CD8-positive, alpha-beta T cell (primary cell): ENCODE measurements at places on chromosomes 6 and 20.
A peak's percentile ranks its signal among the peaks of the same experiment; 100 is the strongest.

GRCh38 chr6:43172104-43173007 lies 1.3 kb downstream of the SRF start:
- DNase-seq, result peak; percentile 59

DNA sequence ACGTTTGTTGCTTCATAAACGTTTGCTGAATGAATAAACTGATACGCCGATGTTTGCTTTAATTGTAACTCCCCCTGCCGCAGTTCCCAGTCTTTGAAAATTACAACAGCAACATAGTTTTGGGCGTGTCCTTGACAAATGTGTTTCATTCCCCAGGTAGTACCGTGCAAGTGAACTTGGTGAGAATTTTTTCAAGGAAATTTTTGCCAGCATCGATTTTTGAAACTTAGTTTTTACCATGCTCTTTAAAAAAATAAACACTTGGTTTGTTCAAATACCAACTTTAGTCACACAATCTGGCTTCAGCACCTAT lies 60.1 kb downstream of the FAM217A start:
- DNase-seq, result no peak

- DNase-seq, result no peak
Measured at GRCh38 chr6:160737934-160738333, 35.9 kb downstream of the PLG start.

DNA sequence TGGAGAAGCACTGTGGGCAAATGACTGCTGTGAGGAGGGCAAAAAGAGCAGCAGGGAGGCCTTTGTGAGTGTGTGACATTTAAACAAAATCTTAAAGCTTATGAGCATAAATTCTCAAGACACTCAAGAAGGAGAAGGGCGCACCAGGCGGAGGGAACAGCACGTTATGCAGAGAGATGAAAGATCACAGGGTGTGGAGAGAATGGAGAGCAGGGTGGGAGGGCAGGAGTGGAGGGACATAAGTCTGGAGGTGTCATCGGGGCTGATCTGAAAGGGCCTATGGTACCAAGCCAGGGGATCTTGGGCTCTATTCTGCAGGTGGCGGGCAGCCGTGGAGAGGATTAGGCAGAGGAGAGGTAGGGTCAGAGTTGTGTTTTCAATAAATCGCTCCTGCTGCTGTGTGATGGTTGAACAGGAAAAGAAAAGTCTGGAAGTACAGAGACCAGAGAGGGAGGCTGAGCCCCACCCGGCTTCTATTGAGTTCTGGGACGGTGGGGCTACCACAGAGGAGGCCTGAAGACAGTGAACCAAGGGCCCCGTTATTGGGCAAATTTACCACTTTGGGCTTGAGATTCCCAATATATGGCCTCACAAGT lies 24.3 kb upstream of the DLGAP4 start:
- DNase-seq, result no peak

DNA sequence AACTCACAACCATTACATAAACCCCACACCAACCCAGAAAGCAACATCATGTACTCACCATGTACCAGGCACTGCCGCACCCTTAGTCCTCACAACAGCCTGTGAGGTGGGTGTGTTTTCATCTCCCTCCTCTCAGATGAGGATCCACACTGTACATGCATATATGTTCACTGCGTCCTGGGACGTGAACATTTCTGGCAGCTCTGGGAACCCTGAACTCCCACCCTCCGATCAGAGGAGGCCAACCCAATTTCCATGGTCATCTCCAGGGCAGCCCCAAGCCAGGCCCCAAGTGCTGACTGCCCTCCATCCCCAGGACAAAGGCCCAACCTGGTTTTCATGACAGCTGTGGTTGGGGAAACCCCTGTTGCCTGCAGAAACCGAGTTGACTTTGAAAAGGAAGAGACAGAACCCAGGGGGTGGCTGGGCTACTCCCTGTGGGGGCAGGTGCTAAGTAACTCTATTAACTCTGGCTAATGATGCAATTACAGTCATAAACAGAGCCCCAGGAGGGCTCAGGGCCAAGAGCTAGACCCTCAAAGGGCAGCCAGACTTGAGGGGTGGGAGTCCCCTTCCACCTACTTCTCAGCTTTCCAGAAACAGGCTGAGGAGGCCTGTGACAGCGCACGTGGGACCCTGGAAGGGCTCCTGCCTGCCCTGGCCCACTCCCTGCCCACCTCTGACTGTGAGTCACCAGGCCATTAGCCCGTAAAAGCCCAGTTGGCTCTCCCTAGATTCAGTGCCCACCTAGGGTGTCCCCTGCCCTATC lies 2.6 kb downstream of the TFEB start:
- DNase-seq, result peak; percentile 58

GRCh38 chr20:48951646-48952045 lies 30.1 kb downstream of the ARFGEF2 start:
- DNase-seq, result no peak

- DNase-seq, result no peak
Measured at GRCh38 chr20:56382696-56383095, 9.3 kb downstream of the AURKA start.

GRCh38 chr20:24598996-24599395 lies 129.6 kb downstream of the SYNDIG1 start:
- DNase-seq, result no peak

DNA sequence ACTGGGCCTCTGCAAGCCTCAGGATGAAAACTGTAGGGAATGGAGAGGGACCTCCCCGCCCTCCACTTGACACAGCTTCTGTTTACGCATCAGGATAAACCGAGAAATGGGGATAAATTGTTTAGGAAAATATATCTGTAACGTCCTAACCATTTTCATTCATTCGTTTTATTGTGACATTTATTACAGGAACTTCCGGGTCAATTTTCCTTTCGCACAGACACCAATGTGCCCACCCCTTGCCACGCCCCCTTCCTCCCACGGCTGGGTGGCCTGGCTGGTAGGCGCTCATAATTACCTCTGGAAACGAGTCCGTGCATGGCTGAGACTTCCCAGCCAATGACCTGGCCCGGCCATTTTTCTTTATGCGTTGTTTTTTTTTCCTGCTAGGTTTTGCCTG lies 96.1 kb downstream of the BMP7 start:
- no peak for DNase-seq

DNA sequence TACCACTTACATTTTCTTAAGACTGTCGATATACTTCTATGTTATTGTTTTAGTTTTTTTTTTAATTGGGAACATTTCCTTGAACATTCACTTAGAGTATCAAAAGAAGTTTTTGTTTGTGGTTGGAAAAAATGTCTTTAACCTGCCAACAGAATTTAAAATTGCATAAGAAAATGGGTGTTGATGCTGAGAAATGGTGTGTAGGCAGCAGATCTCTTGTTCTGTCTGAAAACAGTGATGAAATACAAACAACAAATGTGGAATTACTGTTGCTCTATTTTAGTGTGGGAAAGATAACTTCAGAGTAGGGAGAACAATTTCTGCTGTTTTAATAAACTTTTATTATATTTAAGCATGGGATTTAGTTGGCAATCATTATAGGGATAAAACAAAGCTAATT lies 293.5 kb downstream of the CDKAL1 start:
- no peak for DNase-seq

GRCh38 chr20:43185901-43186300 lies 3.8 kb downstream of the PTPRT start:
- no peak for DNase-seq

DNA sequence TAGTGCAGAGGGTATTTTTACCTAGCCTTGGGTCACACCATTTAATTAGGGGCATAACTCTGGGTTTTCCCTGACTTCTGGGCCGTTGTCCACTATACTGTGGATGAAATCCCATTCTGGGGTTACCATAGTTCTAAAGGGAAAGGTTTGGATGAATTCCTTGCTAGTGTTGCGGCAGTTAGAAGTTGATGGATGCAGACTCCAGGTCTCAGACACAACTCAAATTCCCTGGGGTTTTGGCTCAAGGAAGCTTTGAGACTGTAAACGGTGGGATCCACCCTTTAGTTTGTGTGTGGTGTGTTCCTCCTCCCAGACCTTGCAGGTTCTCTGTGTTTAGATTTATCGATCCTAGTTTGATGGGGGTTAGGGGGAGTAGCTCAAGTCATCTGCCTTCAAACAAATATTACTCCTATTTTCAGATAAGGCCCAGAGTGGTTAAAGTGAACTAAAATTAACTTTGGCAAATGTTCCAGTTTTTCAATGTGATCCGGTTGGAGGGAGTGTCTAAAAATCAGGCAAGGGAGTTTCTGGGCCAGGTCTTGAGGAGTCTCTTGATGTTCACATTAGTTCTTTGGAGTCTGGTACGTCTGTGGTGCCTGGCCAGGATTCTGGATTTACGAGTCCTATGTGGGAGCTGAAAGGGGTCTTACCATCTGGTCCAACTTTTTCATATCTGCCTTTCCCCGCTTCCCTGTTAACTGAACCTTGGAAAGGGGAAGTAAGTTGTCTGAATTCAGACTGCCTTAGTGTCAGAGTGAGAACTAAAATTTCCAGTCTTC lies 1.5 kb downstream of the RALY start:
- DNase-seq, result no peak

GRCh38 chr6:72622094-72622940 lies 453 bp downstream of the KCNQ5 start:
- DNase-seq, result peak; percentile 74

DNA sequence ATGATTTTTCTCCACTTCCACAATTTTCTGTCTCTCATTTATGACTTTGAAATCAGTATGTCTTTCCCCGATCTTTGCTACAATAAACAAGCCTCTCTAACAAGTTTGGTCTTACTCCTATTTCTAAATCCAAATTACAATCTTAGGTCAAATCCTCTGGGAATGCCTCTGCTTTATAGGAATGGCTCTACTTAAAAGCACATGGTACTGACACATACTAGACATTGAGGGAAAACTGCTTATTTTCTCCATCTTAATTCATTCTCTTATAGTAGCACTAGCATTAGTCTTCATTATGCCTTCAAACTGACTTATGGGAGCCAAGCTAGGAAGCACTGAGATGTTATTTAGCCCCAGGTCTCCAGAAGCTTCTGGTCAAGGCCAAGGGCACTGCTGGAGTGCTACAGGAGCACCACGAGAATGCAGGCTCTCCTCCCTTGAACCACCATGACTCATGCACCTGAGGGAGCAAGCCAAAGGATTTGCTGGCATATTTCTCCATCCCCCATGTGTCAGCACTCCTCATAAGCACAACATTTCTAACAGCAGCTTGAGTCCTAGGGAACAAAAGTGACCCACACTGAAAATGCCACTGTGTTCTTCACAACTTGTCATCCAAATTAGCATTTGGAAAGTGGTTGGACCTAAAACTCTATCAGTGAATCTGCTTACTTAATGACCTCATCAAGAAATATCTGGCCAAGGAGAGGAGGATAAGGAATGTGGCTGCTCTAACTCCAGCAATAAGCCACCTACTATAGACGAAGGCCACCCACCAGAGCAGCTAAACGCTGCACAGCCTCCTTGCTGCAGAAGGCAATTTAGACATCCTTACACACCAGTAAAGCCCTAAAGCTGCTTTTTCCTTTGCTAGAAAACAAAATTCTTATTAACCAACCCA lies 156.8 kb upstream of the KCNQ5 start:
- no peak for DNase-seq

- DNase-seq, result no peak
Measured at GRCh38 chr20:41426086-41426830, 59.6 kb upstream of the EMILIN3 start.

- DNase-seq, result no peak
Measured at GRCh38 chr6:115573861-115574260, 486.8 kb downstream of the FRK start.

DNA sequence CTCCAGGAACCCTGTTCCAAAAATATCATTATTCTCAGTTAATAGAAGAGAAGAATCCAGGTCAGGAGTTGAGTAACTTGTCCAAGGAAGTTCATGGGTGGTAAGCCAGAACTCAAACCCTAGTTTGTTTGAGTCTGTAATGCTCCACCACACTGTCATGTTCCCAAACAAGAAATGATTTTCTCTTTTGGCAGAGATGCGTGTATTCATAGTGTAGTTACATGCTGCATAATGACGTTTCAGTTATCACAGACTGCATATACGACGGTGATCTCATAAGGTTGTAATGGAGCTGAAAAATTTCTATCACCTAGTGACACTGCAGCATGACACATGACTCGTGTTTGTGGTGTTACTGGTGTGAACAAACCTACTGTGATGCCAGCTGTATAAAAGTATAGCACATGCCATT lies 102.6 kb downstream of the TULP4 start:
- DNase-seq, result no peak

GRCh38 chr20:39640147-39640546 lies 678.0 kb downstream of the DHX35 start:
- no peak for DNase-seq

GRCh38 chr6:158441716-158442215 lies 118.1 kb upstream of the TMEM181 start:
- no peak for DNase-seq

- no peak for DNase-seq
Measured at GRCh38 chr20:45821947-45822346, 5.2 kb downstream of the TNNC2 start.

- no peak for DNase-seq
Measured at GRCh38 chr6:163711615-163712565, 297.4 kb downstream of the QKI start.

DNA sequence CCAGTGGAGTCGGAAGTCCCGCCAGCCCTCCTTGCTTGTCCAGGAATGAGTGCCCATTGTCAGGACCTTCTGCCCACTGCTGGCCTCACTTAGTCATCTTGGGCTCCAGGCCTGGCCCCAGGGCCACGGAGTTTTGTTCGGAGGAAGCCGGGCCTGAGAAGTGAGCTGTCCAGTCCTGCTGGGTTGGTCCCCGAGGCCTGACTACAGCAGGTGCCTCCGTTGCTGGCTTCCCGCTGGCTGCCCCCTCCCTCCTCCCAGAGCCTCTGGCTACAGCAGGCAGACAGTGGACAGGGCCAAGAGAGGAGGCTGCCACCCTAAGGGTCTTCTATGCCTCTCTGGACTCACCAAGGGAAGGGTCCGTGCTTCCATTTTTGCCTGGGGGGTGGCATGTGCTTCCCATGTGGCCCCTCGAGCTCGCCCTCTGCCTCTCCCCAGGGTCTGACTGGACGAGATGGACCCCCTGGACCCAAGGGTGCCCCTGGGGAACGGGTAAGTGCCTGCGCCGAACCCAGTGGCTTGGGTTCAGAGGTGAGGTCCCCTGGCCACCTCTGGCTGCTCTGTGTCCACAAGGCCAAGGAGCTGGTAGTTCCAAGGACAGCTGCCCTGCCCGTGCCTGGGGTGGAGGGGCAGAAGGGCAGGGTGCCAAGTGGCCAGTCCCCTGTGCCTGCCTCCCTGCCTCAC lies 2.8 kb downstream of the COL9A3 start:
- no peak for DNase-seq

- no peak for DNase-seq
Measured at GRCh38 chr20:45061244-45061643, 39.7 kb downstream of the KCNS1 start.

DNA sequence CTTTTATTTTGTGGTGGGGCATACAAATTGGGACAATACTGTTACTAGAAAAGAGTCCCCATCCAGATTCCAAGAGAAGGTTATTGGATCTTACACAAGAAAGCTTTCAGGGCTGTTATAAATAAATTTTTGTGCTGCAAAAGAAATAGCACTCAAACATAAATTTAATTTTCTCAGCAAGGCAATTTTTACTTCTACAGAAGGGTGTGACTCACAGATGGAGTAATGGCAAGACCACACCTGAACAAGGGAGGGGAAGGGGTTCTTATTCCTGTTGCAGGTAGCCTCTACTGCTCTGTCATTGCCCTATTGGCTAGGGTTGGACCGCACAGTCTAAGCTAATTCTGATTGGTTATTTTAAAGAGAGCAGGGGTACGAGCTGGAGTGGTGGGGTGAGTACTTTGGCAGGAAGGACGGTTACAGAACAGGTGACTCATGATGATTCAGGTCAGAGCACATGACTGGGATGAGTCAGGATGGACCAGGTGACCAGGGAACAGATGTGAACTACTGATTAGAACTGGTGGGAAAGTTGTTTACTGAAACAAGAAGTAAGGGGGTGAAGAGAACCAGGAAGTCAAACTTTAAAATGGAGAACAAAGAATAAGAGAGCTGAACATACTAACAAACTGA lies 41.1 kb downstream of the CNR1 start:
- no peak for DNase-seq

GRCh38 chr6:22809370-22809769 lies 240.0 kb downstream of the HDGFL1 start:
- DNase-seq, result no peak
